Epithelial cell of proximal tubule (primary cell): ENCODE measurements at places on chromosomes 5 and 9. TPM values are rescaled to one million over a fixed set of nuclear protein-coding genes. Genes with fewer than 3 reads are reported as not detected.

The MOB3B gene
- total RNA-seq = 2.3 and 2.9 TPM in 2 replicates

- no peak for DNase-seq
Observed at GRCh38 chr5:36491856-36492255, 114.5 kb upstream of the SLC1A3 start.

The ENHO gene
- 0.22 and 0.75 TPM in 2 replicates for total RNA-seq

GRCh38 chr5:83277953-83278352, 193.6 kb upstream of the VCAN start:
- peak; percentile 36 for DNase-seq
